ENCODE measurements at places on chromosomes 16 and 17.

- no peak for DNase-seq
Measured at GRCh38 chr16:5041600-5042133, 7.9 kb upstream of the NAGPA start.

DNA sequence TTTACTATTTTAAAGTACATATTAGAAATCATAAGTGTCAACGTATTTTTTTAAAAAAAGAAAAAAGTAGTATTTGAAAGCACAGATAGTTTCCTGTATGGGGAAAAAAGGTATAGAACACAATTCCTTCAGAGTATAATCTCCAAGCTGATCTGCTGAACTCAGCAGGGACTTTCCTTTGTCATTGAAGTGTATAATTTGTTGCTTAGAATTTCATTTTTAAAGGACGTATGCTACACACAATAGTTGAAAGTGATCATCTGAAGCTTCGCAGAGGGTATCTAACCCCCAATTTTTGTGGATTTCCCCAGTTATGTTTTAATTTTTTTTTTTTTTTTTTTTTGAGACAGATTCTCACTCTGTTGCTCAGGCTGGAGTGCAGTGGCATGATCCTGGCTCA lies 20.2 kb upstream of the MAPT start:
- no peak for DNase-seq

- DNase-seq, result no peak
Measured at GRCh38 chr16:15652293-15653001, 2.4 kb downstream of the NDE1 start.

DNA sequence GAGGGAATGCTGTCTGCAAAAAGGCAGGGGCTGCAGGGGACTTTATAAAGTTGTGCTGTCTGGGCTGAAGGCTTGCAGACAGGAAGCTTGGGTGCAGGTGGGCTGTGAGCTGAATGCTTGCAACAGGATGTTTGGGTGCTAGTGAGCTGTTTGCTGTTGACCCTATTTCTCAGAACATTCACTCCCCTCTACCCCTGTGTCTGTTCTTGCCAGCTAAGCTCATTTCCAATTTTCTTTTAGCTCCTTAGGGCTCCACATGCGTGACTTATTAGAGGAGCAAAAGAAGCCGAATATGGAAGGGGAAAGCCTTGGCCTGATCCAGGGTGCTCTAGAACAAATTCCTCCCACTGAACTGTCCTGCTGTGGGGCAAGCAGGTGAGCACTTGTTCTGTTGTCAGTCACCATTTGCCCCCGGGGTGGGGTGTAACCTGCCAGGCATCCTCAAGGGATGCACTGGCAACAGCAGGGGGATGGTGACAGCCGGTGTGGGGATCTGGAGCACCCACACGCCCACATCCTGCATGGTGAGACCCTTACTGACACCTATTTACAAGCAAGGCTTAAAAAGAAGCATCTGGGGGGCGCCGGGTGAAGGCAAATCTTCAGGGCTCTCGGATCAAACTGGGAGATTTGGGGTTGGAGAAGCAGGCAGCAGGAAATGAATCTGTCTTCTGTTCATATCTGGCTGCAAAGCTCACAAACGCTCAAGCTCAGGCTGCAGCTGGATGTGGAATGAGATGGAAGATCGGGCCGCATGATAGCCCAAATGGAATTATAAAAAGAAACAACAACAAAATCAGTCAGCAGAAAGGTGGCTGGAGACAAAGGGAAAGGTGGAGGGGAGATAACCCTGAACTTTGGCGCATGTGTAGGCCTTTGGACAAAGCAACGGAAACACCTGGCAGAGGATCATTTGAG lies 21.1 kb upstream of the NUP93 start:
- DNase-seq, result peak; percentile 64

DNA sequence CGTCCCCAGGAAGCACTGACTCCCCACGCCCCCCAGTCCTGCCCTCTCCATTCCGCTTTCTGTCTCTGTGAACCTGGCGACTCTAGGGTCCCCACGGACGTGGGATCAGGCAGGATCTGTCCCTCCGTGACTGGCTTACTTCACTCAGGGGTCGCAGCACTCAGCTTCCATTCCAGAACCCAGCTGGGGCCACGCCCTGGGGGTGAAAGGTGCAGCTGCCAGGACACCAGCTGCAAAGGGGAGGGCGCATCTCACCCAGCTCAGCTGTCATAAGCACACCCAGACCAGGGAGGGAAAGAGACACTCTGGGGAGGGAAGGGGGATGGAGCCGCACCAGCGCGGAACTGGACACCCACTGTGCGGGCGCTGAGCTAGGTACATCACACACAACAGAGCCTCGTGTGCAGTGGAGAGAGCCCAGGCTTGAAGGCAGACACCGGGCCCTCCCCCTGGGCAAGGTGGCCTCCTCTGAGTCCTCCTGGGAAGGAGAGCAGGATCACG lies 18.5 kb upstream of the HEXD start:
- no peak for DNase-seq

DNA sequence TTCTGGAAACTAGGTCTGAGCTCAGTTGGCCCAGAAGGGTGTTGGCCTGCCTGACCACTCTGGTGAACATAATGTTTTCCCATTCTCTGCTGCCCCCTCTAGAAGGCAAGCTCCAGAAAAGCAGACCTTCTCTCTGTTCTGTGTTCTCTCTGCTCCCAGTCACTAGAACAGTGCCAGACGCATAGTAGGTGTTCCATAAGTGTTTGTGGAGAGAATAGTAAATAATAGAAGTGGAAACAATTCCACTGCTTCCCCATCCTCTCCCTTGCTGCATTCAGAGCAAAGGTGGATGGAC lies 32.2 kb upstream of the ETV4 start:
- DNase-seq, result no peak

DNA sequence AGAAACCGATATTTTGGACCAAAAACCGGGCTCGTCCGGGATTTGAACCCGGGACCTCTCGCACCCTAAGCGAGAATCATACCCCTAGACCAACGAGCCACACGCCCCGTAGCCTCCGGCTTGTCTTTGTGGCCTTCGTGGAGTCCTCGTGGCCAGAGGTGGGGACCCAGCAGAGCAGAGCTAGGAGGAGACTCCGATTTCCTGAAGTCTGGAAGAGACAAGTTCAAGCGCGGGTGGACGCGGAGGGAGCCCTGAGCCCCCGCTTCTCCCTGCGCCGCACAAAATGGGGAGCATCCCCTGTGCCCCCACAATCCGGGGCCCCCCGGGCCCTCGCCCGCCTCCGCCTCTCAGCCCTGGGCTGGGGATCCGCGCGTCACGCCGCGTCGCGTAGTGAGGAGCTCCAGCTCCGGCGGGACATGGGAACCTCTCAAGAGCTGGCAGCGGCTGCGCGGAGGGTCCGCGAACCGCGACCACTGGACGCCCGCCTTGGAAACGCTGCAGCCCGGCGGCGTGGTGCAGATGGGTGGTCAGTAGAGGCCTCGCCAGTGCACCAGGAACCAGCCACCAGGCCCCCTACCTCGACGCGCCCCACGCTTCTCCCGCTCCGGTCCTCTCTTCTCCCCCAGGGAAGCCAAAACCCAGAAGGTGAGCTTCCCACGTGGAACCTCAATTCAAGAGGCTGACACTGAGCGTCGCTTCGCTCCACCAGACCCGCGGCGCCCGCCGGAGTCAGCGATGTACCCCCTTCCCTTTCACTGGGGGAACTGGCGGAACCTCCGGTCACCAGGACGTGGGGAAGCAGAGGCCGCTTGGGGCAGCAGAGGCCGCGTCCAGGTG lies 5.2 kb upstream of the OR1F1 start:
- peak; percentile 37 for DNase-seq

GRCh38 chr17:45104907-45105624 lies 27.2 kb downstream of the PLCD3 start:
- DNase-seq, result no peak

DNA sequence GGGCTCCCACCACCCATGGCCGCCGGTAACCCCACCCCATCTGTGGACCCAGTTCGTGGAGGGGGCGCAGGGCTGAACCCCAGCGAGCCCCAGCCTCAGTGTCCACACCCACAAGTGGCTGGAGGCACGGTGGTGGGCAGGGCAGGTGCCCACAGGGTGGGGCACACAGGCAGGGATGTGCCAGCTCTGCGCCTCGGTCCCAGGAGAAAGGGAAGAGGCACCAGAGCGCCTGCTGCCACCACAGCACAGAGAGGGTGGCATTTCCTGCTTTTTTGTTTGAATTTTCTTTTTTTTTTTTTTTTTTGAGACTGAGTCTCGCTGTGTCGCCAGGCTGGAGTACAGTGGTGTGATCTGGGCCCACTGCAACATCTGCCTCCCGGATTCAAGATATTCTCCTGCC lies 19.0 kb downstream of the ZFPM1 start:
- no peak for DNase-seq

- no peak for DNase-seq
Measured at GRCh38 chr16:3793161-3793576, 75.8 kb upstream of the TRAP1 start.

- DNase-seq, result no peak
Measured at GRCh38 chr16:65621640-65622039, 499.8 kb upstream of the CDH11 start.

- DNase-seq, result no peak
Measured at GRCh38 chr16:48405153-48405552, 19.9 kb upstream of the SIAH1 start.
